AG09309 (cell line): ENCODE measurements at places on chromosomes 7 and 10.

GRCh38 chr10:121674885-121675284 lies 76.6 kb upstream of the FGFR2 start:
- no peak for DNase-seq

DNA sequence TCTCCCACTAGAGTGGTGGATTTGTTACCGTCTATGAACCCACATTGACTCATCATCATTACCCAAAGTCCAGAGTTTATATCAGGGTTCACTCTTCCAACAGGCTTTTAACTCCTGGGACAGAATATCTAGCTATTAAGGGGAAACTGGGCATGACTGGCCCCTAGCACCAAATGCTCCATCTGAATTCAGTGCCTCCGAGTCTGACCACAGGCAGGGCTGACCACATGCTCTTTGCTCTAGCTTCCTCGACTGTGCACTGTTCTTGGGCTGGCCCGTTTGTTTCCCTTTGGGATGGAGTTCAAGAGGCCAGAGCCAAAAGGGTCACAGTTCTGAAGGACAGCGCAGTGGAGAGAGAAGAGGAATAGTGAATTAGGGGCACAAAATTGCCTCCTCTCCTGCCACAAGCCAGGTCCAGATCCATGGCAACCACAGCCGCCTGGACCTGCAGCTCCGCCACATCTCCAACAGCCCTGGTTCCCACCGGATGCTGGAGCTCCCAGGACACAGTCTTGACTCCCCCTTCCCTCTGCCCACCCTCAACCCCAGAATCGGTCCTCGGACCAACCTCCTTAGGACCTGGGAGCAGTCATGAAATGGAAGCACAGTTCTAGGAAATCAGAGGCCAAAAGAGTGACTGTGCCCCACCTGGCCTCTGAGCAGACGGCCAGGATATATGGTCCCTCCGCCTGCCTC lies 16.2 kb downstream of the CAMK2G start:
- no peak for DNase-seq

- DNase-seq = no peak
Measured at GRCh38 chr10:110268442-110268841, 36.3 kb downstream of the SMNDC1 start.

- no peak for DNase-seq
Measured at GRCh38 chr7:44064791-44065430, 456 bp downstream of the PGAM2 start.

DNA sequence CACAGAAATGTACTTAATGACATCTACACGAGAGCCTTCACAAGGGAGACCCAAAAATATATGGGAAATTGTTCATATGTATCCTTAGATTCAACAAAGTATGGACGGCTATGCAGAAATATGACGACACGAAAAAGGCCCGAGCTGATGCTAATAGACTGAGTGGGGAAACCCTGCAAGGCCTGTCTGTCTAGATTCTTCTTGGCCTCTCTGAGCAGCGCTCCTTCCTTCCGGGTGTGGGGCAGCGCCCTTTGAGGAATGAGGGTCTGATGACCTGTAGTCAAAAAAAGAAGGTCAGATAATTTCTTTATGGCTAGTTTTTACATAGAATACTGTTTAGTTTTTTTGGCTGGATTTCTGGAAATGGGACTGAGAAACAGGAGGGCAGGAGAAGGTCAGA lies 192.8 kb upstream of the AKR1E2 start:
- DNase-seq = no peak

DNA sequence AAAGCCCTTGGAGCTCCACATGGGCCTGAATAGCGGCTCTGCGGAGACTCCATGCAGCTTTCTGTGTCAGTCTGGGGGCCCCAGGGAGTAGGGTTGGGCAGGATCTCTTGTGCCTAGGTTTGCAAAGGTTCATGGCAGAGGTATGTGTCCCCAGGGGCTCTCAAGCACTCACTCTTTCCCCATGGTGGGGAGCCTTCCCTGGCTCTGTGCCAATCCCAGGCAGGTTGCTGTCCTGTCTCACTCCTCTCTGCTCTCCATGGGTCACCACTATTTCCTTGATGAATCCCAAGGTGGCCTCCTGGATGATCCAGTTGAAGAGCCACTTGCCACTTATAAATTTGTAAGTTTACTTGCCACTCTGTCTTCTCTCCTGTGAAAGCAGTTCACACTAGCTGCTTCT lies 238.4 kb downstream of the CCDC7 start:
- no peak for DNase-seq

GRCh38 chr7:71095266-71095860 lies 36.6 kb upstream of the GALNT17 start:
- no peak for DNase-seq

DNA sequence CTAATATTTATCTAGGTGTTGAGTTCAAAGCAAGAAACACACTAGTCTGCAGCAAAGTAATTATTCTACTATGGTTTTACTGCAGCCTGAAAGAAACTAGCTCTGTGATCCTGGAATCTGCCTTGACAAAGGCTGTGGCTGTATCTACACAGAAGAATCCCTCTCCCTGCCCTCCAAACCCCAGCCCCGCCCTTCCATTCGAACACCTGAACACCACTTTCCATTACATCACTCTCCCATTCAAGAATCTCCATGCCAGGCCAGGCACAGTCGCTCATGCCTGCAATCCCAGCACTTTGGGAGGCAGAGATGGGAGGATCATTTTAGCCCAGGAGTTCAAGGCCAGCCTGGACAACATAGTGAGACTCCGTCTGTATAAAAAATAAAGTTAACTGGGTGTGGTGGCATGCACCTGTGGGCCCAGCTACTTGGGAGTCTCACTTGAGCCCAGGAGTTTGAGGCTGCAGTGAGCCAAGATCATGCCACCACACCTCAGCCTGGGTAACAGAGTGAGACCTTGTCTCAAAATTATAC lies 23.3 kb downstream of the LRRC20 start:
- no peak for DNase-seq

DNA sequence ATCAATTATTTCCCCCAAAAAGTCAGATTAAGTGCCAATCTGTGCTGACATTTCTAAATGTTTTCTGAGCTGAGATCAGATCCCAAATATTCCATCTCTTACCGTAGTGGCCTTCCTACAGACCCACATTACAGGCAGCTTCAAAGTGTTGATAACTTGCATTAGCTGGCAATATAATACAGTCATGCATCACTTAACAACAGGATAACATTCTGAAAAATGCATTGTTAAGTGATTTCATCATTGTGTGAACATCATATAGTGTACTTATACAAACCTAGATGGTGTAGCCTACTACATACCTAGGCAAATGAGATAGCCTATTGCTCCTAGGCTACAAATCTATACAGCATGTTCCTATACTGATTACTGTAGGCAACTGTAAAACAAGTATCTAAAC lies 22.4 kb downstream of the SLC25A13 start:
- no peak for DNase-seq

GRCh38 chr10:124259139-124259825 lies 159.4 kb downstream of the OAT start:
- DNase-seq = no peak

GRCh38 chr10:24695452-24695851 lies 28.2 kb downstream of the ARHGAP21 start:
- no peak for DNase-seq

GRCh38 chr7:38846280-38846679 lies 62.7 kb downstream of the VPS41 start:
- DNase-seq = no peak

- no peak for DNase-seq
Measured at GRCh38 chr10:35194906-35195305, 68.3 kb downstream of the CREM start.

DNA sequence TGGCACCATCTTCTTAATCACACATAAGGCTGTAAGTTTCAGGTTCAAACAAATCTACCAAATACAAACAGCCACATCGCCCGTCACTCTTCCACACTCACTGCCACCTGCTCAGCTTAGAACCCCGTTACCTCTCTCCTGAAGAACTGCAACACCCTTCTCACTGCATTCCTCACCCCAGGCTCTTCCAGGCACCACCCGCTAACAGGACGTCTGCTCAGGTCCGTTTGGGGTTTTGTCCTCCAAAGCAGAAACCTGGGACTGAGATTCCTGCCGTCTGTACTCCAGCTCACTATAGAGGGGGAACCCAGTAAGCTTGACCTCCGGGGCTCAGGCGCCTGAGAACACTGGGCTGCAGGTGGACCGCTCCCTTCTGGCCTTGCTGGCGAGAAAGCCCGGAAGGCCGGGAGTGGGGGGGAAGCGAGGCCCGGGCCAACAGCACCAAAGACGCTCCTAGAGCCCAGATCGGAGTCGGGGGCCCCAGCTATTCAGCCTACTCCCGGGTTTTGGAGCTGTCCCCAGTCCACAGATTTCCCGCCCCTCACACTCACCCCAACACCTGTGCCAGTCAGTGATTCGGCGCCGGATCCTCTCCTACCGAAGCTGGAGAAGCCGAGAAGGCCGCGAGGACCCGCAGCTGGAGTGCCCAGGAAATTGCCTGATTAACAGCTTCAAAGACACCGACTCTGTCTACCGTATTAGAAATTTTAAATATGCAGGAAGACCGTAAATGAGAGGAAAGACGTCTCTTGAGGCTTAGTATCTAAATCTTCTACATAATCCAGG lies at the start of gene AP3M1:
AP3M1 (minus strand) TSS at position 625 of the 786 bp plus-strand sequence. CDS start 12,449 bp downstream, outside the sequence.
- no peak for DNase-seq

DNA sequence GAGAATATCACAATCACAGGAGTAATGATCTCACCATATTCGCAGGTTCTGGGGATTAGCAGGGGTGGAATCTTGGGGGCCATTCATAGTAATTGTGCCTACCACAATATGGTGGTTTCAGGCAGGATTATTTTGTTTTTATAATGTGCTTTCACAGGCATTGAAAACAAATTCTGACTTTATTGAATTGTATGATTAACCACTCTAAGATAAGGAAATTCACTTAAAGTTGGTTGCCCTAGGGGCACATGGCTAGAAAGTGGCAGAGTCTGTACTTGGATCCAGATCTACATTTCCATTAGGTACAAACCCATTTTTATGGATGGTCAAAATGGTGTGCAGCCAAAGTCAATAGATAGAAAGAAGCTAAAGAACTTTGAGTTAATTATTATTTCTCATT lies 1.7 kb downstream of the CROT start:
- no peak for DNase-seq

DNA sequence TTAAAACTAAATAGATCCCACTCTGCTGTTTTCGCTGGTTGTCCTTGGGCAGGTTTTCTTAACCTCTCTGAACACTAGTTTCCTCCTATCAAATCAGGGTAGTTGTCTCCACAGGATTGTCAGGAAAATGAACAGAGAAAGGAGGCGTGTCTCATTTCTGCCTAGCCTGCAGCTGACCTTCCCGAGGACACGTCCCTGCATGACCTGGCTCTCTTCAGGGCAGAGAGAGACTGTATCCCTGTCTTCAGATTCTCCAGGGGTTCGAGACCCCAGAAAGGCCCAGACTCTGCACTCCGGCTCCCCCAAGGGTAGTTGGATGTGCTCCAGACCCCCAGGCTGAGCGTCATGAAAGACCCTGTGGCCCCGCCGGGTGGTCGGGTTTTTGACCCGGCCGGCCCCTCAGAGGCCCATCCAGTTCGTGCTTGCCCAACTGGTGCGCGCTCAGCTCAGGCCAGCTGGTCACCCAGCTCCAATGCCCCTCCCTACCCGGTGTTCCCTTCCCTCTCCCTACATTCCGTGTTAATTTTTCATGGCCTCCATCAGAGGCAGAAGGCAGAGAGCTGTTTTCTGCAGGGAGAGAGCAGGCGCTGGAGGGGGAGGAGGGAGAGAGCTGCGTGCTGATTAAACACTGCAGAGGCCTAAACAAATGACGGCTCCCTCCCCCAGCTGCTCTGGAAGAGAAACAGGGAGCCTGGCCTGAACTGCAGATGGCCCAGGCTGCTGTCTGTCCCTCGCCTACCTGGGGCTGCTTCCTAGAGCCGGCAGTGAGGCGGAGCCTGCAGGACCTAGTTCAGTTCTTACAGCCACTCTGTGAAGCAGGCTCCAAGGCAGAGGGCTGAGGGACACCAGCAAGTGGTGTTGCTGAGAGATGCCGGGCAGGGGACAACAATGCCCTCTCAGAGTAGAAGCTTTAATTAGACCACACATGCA lies 86.2 kb upstream of the PPIF start:
- no peak for DNase-seq

DNA sequence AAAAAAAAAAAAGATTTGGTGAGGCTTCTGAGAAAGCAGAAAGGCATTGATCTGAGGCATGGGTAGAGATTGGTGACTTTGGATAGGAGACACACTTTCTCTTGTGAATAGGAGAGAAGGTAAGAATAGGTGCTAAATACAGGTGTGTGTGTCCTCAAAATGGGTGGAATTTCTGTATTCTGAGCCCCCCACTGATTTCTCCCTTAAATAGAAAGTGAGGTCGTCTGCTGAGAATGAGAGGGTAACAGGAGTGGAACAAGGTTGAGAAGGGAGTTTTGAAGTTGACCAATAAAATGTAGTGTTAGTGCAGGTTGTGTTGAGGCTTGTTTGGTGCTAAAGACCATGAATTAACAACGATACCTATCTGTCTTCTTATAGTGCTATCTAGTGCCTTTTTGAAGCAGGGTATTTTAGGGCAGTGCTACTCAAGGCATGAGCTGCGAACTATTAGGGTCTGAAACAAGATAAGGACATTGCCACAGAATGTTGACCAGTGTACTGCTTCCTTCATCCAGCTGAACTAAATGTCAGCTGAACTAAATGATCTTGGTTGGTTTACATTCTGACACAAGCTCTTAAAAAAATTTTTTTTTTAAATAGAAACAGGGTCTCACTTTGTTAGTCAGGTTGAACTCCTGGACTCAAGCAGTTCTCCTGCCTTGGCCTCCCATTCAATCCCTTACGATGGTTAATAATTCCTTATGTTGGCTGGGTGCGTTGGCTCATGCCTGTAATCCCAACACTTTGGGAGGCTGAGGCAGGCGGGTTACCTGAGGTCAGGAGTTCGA lies 12.4 kb downstream of the TRIM24 start:
- DNase-seq = no peak

DNA sequence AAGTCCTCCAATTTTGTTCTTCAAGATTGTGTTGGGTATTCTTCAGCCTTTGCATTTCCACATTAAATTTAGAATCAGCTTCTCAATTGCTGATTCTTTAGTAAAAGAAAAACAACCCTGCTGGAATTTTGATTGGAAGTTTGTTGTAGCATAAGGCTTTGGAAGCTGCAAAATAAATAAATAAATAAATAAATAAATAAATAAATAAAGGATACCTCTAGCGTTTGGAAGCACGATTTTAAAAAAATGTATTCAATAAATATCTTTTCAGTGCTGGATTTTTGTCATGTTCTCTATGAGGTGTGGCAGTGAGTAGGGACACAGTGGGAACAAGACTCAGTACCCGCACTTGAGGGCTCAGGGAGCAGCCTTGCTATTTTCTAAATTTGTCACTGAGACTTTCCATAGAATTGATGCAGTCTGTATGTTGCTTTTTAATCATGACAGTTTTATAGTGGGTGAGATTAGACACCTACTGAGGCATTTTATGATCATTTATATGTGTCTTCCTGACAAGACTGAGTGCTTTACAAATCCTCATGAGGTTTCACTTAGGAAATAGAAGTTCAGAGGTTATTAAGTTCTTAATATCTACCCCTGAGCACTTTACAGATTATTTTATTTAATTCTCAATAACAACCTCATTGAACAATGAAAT lies 22.3 kb upstream of the COMMD3 start:
- DNase-seq = no peak

GRCh38 chr10:90741926-90742565 lies 115.8 kb downstream of the HTR7 start:
- DNase-seq = no peak

- peak; percentile 61 for DNase-seq
Measured at GRCh38 chr7:50838675-50839377, 56.1 kb upstream of the GRB10 start.

GRCh38 chr10:48667960-48668590 lies 16.6 kb upstream of the WDFY4 start:
- DNase-seq = no peak
